ENCODE measurements at places on chromosomes 11 and 22. TPM values are rescaled to one million over a fixed set of nuclear protein-coding genes. Genes with fewer than 3 reads are reported as not detected.

DNA sequence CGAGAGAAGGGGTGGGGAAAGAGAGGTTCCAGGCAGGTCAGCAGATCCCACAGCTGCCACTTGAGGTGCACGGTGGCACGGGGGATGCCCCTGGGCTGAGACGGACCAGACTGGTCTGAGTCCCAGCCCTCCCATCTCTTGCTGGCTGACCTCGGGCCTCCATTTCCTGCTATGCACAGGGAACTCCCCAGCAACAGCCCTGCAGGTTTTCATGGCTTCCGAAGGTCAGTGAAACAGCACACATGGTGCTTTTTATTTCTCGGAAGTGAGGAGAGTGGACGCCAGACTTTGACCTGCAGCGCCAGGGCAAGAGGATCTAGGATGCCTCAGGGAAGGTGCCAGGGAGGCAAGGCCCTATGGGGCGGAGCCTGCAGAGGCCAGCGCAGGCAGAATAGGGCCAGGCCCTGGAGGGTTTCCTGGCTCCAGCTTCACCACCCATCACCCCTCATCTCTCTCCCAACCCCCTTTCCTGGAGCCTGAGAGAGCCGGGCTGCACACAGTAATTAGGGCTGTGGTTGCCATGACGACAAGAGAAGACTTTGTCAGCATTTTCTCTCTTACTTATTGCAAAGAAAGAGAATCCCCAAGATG lies 29.5 kb downstream of the SLC22A12 start:
- DNase-seq: no peak

Gene CTSC
- 348 TPM for total RNA-seq

- DNase-seq: no peak
Observed at GRCh38 chr11:76665172-76665571, 5.4 kb downstream of the LRRC32 start.

GRCh38 chr11:27352781-27353180 lies 10.2 kb downstream of the CCDC34 start:
- no peak for DNase-seq

- DNase-seq: no peak
Observed at GRCh38 chr22:19378344-19378674, 53.2 kb downstream of the HIRA start.

Gene B3GAT1
- 2.2 TPM for total RNA-seq

Measured in H4 (cell line).